Activated T-helper 1 cell treated with anti-CD3 and anti-CD28 coated beads, Interleukin-12 subunit alpha, Interleukin-12 subunit beta, Interleukin-2, Interleukin-4 antibody, amounts not matched to agents 30 ng/mL and 10 ng/mL and 1 ng/mL, durations not matched to agents 14 hours and 24 hours and 36 hours (primary cell): ENCODE measurements at places on chromosomes 4 and X. TPM values are rescaled to one million over a fixed set of nuclear protein-coding genes. Genes with fewer than 3 reads are reported as not detected.

Gene LETM1
- 93.9 and 101 TPM in 2 replicates for total RNA-seq

Gene CXCL6
- total RNA-seq = not detected in 2 replicates

DNA sequence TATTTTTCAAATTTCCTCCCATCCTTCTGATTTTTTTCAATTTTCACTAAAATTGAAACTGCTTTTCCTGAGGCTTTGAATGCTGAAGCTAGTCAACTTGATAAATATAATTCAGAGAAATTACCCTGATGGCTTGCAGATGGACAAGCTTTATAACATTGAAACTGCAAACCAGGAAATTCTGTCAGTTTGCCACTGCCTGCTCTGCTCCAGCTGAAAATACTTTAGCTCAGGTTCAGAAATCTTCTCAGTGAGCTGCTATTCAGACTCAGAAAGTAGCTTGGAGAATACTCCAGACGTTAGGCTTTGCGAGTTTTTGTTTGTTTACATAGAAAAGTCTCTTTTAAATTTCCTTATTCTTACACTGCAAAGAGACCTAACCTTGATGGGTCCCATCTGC is 1574.7 kb downstream of the STIM2 start:
- DNase-seq = no peak
- no peaks in the 10 kb centered on the region for H3K4me1 ChIP-seq
- no peak overlapping the region for H3K27ac ChIP-seq
- no peak overlapping the region for H3K4me3 ChIP-seq
- no peaks in the 10 kb centered on the region for H3K27me3 ChIP-seq

Gene TMEM271
- not detected in 2 replicates for total RNA-seq

- H3K4me1 ChIP-seq = no peaks in the 10 kb centered on the region
- no peaks in the 10 kb centered on the region for H3K27me3 ChIP-seq
- H3K27ac ChIP-seq = no peak overlapping the region
- no peak for DNase-seq
- no peak overlapping the region for H3K4me3 ChIP-seq
Measured at GRCh38 chr4:181559637-181560036, 683.6 kb upstream of the TENM3 start.

Gene KCNIP4
- total RNA-seq = not detected in 2 replicates

DNA sequence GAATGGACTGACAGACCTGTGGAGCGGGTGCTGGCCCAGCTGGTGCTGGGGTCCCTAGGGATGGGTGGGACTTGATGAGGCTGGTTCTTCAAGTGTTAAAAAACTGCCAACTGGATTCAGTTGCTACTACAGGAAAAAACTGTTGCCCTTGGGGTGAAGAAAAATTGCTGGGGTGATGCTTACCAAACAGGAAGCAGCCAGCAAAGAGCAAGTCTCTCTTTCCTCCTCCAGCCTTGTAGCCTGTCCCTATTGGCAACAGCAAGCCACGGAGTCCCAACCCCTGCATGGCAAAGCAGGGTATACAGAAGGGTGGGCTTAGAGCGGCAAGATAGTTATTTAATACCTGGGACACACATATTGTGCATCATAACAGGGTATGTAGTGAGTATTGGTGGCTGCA is 60.1 kb upstream of the ATP8A1 start:
- no peaks in the 10 kb centered on the region for H3K27me3 ChIP-seq
- H3K4me3 ChIP-seq = no peak overlapping the region
- H3K4me1 ChIP-seq = no peaks in the 10 kb centered on the region
- H3K36me3 ChIP-seq = no peaks in the 10 kb centered on the region
- H3K27ac ChIP-seq = no peak overlapping the region

DNA sequence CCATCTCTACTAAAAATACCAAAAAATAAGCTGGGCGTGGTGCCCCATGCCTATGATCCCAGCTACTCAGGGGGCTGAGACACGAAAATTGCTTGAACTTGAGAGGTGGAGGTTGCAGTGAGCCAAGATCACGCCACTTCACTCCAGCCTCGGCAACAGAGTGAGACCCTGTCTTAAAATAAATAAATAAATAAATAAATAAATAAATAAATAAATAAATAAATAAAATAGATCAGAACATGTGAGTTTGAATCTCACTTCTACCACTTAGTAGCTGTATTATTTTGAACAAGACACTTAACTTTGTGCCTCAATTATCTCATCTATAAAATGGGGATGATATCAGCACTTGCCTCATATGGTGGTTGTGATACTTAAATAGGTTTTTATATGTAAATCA is 90.2 kb downstream of the C4orf51 start:
- no peaks in the 10 kb centered on the region for H3K27me3 ChIP-seq
- no peak overlapping the region for H3K4me3 ChIP-seq
- peaks cover 42% of the 10 kb centered on the region for H3K4me1 ChIP-seq
- H3K36me3 ChIP-seq = peaks cover 55% of the 10 kb centered on the region

Gene BEX3
- total RNA-seq = 2.2 and 2.8 TPM in 2 replicates
